ENCODE measurements at places on chromosomes 7 and 10.

GRCh38 chr10:77649333-77650331, 12.0 kb upstream of the KCNMA1 start:
- DNase-seq: no peak

DNA sequence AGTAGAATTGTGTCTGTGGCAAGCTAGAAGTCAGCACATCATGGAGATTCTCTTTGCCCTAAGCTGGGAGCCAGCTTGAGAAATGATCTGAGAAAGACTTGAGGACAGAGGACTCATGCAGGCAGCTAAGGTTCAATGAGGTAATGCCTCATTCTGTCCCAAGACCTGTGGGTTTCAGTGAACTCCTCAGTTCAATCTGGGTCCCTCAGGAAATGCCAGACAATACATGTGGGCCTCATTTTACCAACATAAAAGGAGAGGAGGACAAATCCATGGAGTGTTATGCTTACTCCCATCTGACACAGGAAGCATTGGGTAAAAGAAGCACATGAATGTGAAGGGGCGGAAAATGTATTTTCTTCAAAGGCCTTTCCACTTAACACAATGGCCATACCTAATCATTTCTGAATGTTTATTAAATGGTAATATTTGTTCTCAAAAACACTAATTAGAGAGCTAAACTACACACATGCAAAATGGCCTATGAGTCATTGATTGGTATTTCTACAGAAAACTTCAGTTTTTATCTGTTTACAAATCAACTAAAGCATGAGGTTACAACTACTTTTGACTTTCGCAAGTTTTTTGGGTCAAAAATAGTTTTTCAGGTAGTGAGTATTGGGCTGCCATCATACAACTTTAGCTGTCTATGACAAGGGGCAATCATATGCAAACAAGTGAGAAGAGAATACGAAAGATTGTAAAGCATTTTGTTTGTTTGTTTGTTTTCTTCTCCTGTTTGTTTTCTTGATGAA, 205.3 kb downstream of the CHRM2 start:
- no peak for DNase-seq

DNA sequence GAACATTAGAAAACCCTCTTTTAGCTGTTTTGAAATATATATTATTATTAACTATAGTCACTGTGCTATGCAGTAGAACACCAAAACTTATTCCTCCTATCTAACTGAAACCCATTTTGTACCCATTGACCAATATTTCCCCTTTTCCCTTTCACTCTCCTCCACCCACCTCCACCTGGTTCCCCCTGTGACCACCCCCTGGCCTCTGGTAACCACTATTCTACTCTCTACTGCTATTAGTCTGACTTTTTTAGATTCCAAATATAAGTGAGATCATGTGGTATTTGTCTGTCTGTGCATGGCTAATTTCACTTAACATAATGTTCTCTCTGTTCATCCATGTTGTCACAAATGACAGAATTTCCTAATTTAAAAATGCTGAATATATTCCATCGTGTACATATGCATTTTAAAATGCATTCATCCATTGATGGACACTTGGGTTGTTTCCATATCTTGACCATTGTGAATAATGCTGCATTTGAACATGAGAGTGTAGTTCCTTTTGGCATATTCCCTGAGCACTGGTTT, 18.7 kb downstream of the TBC1D12 start:
- no peak for DNase-seq

DNA sequence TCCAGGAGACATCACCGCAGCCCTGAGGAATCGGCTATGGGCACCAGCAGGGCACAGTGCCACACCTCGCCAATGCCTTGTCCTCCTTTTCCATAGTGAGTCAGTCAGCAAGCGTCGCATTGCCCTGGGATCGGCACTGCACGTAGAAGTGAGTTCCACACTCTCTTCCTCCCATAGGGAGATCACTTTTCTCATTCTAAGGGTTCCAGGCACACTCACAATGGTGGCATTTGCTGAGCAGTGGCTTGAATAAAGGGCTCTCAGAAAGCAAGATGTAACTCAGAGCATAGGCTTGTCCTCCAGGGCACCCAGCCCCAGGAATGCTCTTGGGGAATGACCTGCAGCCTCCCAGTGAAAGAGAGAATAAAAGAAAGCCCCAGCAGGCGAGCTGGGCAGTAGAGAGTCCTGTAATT, 1.1 kb upstream of the VIM start:
- no peak for DNase-seq

DNA sequence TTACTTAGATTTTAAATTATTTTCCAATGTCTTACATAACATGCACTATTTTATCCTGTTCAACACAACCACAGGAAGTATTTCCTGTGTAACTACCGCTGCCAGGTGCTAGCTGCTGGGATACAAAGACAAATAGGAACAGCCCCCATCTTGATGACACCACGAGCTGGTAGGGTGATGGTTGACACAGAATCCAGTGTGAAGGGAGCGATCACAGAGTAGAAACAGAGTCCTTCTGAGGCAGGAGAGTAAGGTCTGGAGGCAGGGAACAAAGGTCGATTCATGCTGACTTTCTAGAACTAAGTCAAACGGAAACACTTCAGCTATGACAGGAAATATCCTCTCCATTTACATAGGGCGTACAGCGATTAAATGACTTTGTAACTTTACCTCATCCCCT, 232.3 kb downstream of the ADAM12 start:
- DNase-seq: no peak

DNA sequence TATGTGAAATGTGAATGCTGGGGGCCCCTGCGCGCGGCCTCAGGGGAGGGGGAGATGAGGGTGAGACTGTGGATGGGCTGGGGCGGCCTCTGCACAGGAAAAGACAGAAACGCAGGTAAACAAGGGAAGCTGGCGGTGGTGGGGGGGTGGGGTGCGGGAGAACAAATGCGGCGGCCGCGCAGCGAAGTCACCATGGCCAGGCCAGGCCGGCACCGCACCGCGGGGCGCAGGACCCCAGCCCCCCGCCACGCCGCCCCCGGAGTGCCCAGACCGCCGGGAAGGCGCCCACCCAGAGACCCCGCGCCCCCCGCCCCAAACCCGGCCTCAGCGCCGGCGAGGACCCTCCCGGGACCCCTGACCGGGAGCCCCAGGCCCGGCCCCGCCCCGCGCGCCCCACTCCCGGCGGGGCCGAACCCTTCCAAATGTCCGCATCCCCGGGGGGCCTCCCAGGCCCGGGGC, 14.5 kb upstream of the DNAAF5 start:
- DNase-seq: no peak

- no peak for DNase-seq
Measured at GRCh38 chr7:14999331-14999730, 96.8 kb upstream of the DGKB start.

DNA sequence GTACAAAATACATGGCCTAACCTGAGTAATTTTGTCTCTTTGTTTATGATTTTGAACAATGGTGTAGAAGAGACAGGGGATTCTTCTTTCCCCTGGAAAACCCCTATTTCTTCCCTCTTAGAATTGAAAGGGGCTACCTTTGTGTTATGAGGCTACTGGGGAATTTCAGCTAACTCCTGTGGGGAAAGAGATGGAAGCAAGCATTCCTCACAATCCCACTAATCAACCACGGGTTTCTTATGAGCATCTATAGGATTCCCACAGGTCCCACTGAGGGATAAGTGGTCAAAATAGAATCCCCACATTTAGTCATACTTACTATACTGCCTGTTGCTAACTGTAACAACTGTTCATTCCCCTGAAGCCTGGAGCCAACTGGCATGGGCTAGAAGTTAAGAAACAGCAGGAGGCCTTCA, 32.2 kb upstream of the ITGB8 start:
- no peak for DNase-seq

DNA sequence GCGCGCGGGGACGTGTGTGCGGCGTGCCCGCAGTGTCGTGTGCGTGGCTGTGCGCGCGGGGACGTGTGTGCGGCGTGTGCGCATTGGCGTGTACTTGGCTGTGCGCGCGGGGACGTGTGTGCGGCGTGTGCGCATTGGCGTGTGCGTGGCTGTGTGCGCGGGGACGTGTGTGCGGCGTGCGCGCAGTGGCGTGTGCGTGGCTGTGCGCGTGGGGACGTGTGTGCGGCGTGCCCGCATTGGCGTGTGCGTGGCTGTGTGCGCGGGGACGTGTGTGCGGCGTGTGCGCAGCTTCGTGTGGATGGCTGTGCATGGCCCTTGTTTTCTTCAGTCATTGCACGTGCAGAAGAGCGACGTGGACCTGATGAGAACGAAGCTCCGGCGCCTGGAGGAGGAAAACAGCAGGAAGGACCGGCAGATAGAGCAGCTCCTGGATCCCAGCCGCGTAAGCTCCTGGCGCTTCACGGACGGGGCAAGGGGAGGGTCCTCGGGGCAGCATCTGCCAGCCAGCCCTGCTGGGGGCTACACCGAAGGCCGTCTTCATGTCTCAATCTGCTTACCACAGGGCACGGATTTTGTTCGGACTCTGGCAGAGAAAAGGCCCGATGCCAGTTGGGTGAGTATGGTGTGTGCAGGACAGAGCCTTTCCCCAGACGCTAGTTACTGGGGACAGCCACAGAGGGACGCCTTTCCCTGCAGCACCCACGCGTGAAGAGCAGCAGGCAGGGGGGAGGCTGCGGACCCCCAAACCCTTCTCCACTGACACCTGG, 19.3 kb downstream of the IQCE start:
- no peak for DNase-seq

DNA sequence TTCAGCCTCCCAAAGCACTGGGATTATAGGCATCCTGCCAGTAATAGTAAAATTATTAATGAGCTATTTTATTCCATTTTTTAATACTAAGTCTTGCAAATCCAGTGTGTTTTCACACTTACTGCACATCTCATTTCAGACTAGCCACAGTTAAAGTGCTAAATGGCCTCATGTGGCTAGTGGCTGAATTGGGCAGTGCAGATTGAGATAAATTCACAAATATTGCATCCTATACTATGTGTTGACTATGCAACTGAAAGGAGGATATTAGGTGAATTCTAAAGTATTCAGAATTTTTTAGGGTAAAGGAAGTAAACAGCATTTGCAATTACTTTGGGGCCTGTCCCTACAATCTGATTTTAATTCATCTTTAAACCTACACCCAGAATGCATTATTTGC, 10.2 kb downstream of the APBB1IP start:
- no peak for DNase-seq

DNA sequence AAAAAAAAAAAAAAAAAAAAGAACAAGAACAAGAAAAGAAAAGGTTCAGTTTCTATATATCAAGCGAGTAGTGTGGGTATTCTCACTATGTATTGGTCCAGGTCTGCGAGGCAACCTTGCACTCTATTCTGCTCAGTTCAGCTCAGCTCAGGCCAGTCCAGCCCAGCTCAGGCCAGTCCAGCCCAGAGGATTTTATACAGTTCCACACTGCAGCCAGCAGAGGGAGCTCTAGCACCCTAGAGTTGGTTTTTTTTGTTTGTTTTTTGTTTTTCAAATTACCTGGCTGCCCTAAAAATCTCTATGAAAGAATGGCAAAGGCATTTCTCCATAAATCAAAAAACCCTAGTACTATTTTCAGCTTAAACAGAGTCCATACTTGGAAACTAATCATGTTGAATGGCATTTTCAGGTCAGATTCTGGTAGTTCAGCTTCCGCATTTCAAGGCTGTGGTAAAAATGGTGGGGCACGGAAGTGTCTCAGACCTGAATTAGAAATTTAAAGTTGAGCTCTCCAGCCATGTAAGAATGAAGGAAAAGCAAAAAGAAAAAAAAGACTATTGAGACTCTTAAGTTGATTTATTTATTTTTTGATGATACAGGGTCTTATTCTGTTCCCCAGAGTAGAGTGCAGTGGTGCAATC, 55.2 kb upstream of the GSDME start:
- DNase-seq: peak; percentile 55

GRCh38 chr7:41984888-41985287, 252.1 kb downstream of the GLI3 start:
- peak; percentile 13 for DNase-seq

- no peak for DNase-seq
Measured at GRCh38 chr7:155281398-155281969, 16.2 kb upstream of the INSIG1 start.

- no peak for DNase-seq
Measured at GRCh38 chr7:92598310-92598981, 8.3 kb upstream of the FAM133B start.

DNA sequence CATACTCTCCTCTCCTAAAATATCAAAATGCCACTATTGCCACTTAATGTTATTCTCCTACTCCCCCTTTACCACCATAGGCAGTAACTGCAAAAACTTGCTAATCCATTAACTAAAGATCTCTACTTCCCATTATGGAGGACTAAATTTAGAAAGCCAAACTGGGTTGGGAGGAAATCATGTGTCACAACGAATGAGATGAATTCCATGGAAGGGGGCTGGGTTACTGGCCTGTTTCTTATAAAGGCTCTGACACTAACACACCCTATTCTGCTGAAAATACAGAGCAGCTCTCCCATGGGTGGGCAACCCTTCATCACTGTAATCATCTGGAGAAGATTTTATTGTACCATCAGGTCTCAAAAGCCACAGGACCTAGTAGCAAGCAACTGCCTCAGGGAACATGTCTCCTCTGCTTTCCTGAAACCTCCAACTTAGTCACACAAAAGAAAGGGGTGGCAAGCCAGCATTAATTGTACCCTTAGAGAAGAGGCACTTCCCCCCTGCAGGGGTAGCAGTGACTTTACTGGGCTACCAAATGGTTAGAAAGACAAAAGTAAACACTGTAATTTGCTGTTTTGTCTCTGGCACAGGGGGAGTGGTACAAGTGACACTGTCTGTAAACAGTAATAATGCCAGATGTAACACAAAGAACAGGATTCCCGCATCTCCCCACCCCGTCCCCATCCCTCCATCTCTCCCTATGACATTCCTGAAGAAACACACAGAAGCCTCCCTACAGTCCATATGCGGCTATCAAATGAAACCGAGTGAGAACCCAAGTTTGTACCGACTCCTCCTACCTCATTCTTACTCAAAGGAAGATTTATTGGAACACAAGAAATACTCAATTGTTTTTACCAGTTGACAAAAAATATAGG, 81.6 kb downstream of the ARMH3 start:
- no peak for DNase-seq

DNA sequence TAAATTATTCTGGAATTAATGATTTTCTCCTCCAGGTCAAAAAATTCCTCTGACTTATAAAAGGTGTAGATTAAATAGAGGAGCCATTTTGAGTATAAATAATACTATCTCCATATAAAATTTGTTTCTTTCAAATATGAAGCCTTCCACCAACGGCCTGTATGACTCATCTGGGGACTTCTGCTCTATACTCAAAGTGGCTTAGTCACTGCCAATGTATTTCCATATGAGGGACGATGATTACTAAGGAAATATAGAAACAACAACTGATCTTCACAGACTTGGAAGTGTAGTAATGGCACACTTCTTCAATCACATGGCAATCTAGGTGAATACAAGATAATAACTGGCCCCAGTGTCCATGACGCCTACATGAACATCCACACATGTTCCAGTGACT, 335.6 kb upstream of the HGF start:
- DNase-seq: peak; percentile 87

Data from RKO (cell line).